ENCODE measurements at places on chromosomes 16 and 17.

- DNase-seq, result no peak
Observed at GRCh38 chr16:70522216-70523075, 908 bp downstream of the COG4 start.

- DNase-seq, result no peak
Observed at GRCh38 chr16:72482695-72483094, 310.7 kb upstream of the PMFBP1 start.

DNA sequence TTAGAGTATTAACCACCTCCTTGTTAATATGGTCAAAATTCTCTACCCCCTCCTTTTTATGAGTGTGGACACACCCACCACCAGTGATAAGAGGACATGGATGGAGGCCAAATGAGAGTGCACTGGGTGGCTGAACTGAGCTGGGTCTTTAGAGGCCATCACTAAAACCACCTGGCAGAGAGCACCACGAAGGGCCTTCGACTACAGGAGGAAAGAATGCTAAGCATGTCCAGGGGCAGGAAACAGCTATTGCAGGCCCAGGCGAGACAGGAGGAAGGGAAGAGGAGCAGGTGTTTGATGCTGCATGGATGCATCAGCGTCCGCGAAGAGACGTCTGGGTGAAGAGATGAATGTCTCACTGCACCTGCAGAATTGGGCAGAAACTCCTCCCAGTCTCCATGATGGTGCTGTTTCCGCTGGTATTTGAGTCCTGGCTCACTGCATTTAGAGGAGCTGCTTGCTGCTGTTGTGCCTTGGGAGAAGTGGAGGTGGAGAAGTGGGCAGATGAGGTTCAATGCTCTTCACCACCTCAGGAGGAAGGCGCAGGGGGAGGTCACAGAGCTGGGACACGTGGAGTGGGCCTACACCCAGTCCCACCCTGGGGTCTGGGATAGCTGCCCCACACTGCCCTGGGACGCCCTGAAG, 33.2 kb downstream of the SPHK1 start:
- no peak for DNase-seq

GRCh38 chr17:51322390-51323029, 62.2 kb downstream of the UTP18 start:
- no peak for DNase-seq

- DNase-seq, result no peak
Observed at GRCh38 chr16:58264961-58265479, 29.8 kb downstream of the PRSS54 start.

DNA sequence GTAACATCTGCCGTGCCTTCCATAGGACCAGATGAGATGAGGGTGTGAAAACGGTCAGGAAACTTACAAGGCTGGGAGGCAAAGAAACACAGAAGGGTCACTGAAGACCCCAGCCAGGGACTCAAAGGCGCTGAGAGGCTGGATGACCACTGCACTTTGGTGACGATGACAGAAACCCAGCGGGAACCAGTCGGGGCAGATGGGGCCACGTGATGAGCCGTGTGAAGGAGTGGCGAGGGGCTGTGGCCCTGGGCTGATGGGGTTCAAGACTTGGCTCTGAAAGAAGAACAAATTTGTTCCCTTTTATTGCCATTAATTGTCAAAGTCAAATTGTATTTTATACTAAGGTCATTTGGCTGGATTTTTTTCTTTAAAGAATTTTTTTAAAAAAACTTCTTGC, 28.6 kb upstream of the ATP2C2 start:
- DNase-seq, result no peak

GRCh38 chr16:50121278-50121677, 31.8 kb upstream of the TENT4B start:
- DNase-seq, result no peak

- no peak for DNase-seq
Observed at GRCh38 chr16:8047736-8048135, 542.6 kb downstream of the TMEM114 start.

DNA sequence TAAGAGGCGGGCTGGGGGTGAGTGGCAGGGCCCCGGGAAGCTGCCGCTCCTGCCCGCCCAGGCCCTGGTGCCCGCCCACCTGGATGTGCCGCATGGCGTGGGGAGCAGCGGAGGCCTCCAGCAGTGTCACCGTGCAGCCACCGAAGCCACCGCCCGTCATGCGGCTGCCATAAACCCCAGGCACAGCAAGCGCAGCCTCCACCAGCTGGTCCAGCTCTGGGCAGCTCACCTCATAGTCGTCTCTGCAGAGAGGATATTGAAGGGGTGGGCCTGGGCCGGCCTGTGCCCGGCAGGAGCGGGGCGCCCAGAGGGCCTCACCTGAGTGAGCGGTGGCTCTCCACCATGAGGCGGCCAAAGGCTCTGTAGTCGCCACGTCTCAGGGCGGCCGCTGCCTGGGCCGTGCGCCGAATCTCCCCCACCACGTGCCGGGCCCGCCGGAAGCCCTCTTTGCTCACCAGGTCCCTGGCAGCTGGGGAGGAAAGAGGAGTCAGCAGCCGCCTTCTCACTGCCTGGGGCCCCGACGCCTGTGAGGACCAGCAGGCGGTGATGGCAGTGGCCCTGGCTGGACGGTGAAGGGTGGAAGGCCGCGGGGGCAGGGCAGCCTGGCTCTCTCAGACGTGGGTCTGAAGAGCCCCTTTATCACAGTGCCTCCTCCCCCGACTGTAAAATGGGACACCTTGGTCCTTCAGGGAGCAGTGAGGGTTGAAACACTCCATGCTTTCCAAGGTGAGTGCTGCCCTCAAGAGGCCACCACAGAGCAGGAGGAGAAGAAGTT, 6.7 kb downstream of the GALK1 start:
- DNase-seq, result no peak

DNA sequence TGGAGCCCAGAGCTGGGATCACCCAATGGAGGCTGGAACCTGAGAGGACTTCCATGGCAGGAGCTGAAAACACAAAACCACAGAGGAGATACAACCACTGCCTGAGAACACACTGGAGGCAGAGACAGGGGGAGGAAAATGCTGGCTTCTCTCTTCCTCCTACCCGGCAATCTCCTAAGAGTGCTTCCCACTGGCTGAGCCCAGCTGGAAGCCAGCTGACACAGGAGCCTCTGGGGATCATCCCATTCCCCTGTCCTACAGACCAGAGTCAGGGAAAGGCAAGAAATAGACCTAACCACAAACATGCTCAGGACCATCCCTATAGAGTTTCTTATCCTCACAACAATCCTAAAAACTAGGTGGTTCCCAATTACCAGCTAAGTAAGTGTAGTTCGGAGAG, 112.4 kb upstream of the CDH5 start:
- no peak for DNase-seq

DNA sequence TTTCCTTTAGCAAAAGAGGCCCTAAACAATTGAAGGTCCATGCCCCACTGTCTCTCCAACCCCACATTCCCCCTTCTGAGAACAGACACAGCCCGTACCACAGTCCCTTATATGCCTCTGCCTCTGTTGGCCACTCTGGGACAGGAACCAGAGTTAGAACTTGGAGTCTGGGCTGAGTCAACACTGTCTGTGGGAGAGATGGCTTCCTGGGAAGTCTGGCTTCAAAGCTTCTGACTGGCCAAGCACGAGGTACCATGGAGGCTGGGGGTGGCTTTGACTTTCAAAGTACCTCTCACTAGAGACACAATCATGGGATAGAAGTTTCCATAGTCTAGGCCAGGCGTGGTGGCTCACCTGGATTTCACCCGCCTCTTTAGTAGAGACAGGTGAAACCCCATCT, 14.9 kb upstream of the SPOP start:
- no peak for DNase-seq

GRCh38 chr16:31697744-31698125, 170.0 kb downstream of the AHSP start:
- DNase-seq, result no peak

- DNase-seq, result no peak
Observed at GRCh38 chr17:6953689-6954088, 42.2 kb upstream of the ALOX12 start.

GRCh38 chr16:23848958-23849357, 13.2 kb downstream of the PRKCB start:
- no peak for DNase-seq

DNA sequence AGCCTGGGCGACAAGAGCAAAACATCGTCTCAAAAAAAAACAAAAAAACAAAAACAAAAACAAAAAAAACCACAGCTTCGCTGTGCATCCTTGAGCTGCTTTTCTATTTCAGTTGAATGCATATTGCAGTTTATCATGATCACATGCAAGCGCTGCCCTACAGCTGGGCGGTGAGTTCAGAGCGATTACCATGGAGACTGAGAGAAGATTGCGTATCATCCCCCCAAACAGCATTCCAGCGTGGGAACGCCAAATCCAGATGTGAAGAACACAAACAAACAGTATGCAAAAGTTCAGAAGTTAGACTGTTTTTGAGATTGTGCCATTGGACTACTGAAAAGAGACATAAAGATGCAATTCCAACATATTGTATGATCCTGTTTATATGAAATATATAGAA, 15.1 kb upstream of the SLC52A1 start:
- DNase-seq, result no peak

DNA sequence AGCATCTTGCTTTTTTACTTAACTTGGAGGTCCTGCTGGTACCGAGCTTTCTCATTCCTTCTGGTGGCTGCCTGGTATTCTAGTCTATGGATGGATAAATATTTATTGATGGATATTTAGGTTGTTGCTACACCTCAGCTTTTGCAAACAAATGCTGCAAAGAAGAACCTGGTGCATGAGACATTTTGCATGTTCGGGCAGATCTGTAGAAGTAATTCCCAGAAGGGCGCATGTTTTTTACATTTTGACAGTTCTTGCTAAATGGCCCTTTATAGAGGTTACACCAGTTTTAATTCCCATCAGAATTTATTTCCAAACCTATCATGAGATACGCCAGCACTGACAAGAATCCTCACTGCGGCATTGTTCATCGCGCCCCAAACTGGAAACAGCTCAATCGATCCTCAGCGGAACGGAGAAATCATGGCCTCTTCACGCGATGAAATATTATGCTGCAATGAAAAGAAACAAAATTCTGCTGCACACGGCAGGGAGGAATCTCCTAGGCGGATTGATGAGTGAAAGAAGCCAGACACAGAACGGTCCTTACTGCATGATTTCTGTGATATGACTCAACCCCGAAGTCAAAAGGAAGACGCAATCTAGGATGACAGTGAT, 68.0 kb upstream of the CREBBP start:
- DNase-seq, result no peak

GRCh38 chr16:5336941-5337340, 239.3 kb upstream of the EEF2KMT start:
- DNase-seq, result no peak

DNA sequence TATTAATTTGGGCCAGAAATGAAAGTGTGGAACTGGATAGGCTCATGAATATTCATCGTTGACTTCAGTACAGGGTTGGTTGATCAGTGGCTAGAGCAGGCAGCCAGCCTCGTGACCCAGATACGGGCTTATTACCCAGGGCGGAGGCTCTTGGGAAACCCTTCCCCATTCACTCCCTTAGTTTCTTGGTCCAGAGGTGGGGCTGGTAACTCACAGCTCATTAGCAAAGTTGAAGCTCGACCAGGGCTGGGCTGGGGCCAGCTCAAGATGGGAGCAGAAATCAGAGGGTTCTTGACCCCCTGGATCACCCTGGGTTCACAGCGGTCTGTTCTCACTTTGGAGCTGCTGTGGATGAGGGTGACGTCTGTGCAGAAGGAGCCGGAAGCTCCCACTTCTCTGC, 44.6 kb upstream of the GSE1 start:
- no peak for DNase-seq

- DNase-seq, result no peak
Observed at GRCh38 chr16:30443631-30444030, 2.0 kb downstream of the SEPHS2 start.

- no peak for DNase-seq
Observed at GRCh38 chr17:75625813-75626486, 7.3 kb upstream of the SMIM5 start.

GRCh38 chr16:27417047-27417671, 15.2 kb downstream of the IL21R start:
- DNase-seq, result no peak

- DNase-seq, result no peak
Observed at GRCh38 chr16:50667497-50668367, 13.4 kb downstream of the SNX20 start.

- peak; percentile 21 for DNase-seq
Observed at GRCh38 chr17:38333635-38334295, 10.0 kb downstream of the GPR179 start.

DNA sequence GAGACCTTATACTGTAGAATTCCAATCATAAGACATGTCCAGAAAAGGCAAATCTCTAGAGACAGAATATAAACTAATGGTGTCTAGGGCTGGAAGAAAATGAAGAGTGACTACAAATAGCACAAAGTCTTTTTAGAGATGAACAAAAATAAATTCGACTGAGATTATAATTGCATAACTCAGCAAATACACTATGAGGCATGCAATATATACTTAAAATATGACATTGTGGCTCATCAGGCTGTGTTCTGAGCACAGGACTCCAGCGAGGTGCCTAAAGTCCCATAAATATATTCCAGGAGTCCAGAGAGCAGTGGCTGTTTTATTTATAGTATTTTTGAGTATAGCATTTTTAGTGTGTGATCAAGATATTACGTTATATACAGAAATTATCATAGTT, 13.1 kb upstream of the ZNF267 start:
- DNase-seq, result no peak

- no peak for DNase-seq
Observed at GRCh38 chr16:69145658-69146057, 13.2 kb downstream of the UTP4 start.

DNA sequence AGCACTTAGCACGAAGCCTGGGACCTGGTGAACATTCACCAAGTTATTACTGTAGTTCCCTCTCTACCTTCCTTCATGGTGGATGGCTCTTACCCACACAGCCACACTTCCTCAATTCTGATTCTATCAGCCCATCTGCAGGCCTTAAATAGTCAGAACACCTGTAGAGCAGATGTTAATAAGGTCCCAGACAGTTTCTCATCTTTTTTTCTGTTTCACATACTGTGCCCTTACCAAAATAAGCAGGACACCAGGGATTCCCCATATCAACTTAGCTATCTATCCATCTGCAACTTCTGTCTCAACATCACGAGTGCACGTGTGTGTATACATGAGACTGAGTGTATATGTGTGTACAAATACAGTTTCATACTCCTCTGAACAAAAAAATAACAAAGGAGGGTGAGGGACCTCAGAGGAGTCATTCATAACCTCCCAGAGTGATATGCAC, 2.8 kb downstream of the RECQL5 start:
- DNase-seq, result no peak

DNA sequence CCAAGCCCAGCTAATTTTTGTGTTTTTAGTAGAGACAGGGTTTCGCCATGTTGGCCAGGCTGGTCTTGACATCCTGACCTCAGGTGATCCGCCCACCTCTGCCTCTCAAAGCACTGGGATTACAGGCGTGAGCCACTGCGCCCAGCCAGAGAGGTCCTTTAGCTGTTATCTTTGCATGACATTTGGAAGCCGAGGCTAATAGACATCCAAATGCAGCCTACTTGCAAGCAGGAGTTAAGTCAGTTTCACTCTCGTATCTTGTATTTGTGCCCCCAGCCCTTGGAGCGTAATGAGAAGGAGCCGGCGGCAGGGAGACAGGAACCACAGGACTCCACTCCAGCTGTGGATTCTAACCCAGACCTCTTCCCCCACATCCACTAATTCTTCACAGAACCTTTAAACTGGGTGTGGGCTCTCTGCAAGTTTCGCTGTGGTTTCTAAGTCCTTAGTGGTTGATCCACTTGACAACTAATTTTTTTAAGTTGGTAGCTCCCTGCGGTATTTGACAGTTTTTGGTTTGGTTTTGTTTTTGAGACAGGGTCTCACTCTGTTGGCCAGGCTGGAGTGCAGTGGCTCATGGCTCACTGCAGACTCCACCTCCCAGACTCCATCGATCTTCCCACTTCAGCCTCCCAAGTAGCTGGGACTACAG, 3.1 kb upstream of the CYTH1 start:
- no peak for DNase-seq

Measured in activated T-helper 9 cell treated with anti-CD3 and anti-CD28 coated beads, Interleukin-2, amount 50 U/mL, for 16 hours (primary cell).